ENCODE measurements at places on chromosomes 7 and 10. TPM values are rescaled to one million over a fixed set of nuclear protein-coding genes. Genes with fewer than 3 reads are reported as not detected.

The MINDY4 gene
- 1.8 TPM for polyA plus RNA-seq

The GIMAP2 gene
- 5.1 TPM for polyA plus RNA-seq

The SUN3 gene
- polyA plus RNA-seq = 0.16 TPM

The PIP gene
- polyA plus RNA-seq = not detected

The SRGN gene
- polyA plus RNA-seq = 140 TPM

The PDK4 gene
- 38.4 TPM for polyA plus RNA-seq

The PTF1A gene
- polyA plus RNA-seq = not detected

The TWIST1 gene
- polyA plus RNA-seq = 1.8 TPM

The DKK1 gene
- not detected for polyA plus RNA-seq

The SAMD9L gene
- 19.0 TPM for polyA plus RNA-seq

The NRCAM gene
- not detected for polyA plus RNA-seq

The SLC18A3 gene
- polyA plus RNA-seq = not detected

The ZNF425 gene
- 0.69 TPM for polyA plus RNA-seq

The MRC1 gene
- polyA plus RNA-seq = 5.4 TPM

The CFAP70 gene
- polyA plus RNA-seq = not detected

All from sigmoid colon (tissue), 7 donors.